ENCODE measurements at places on chromosomes 11 and 22.
A peak's percentile ranks its signal among the peaks of the same experiment; 100 is the strongest.

DNA sequence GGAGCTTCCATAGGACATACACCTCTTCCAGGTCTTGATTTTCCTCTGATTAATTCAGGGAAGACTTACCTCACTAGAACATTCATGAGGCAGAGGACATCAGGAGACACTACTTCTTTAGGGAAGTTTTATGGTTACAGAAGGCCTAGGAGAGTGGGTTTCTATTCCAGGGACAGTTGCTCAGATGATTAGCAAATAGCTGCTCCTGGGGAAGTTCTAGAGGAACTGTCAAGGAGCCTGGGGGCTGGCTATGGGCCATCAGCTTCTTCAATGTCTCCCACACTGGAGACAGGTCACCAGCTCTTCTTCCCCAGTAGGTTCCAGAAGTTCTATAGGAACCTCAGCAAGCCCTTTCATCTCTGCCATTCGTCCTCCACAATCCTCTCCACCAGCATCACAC lies 11.5 kb upstream of the OR10A5 start:
- no peak for DNase-seq

DNA sequence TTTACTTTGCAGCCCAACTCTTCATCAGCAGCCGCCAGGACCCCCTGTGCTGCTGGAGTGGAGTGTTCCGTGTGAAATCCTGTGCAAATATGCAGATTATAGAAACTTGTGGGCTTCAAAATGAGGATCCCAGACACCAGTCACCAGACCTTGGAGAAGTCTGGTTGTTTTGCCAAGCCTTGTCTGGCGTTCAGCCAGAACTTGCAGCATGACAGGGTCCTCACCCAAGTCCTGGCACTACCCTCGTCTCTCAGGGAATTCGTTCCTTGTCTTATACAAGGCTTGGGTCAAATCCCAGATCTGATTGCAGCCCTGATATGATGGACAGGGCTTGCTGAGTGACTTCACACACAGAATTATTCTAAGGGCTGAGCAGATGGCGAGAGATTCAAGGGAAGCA lies 18.9 kb downstream of the SHISAL1 start:
- no peak for DNase-seq

GRCh38 chr11:111729071-111729830 lies 36.9 kb downstream of the PPP2R1B start:
- DNase-seq = no peak

- DNase-seq = no peak
Measured at GRCh38 chr11:20873054-20873453, 203.7 kb downstream of the NELL1 start.

DNA sequence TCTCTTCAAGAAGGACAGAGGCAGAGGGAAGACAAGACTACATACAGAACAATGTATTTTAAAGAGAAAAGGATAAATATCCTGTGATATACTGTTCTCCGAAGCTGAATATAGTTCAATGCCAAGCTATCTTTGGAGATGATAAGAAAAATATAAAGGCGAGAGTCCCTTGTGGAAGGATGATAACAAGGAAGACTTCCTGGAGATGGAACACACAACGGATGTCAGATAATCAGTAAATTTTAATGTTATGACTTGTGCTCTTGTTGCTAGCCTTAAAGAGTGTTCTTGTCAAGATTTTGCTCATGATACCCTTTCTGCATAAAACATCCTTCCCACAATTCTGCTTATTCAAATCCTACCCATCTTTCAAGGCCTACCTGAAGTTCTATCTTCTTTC lies 6.8 kb upstream of the CTR9 start:
- DNase-seq = no peak

DNA sequence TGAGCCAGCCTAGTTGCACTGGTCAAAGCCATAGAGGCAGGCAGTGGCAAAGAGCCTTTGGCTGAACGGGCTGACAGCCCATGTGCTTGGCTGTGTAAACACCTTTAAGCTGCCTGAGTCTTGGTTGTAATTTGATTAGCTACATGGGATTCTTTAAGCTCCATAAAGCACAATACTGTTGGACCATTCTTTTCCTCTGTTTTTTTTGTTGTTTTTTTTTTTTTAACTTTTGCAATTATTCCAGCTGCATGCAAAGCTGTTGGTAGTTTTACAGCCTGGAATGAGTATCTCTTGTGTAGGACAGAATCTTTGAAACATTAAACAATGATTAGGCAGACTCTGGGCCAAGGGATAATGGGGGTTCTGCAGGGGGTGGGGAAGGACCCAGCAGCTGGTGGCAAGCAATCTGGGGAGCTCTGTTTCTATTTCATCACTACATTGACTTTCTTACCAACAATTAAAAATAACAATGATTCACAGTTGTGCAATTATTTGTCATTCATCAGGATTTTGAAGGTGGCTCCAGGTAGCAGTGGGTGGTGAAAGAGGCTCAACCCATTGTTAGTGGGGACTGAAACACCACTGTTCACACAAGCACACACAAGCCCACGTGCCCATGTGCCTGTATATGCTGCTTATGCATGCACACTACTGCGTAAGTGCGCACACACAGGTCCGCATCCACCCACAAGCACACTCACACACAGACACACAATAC lies 69.5 kb upstream of the CSNK2A3 start:
- no peak for DNase-seq

DNA sequence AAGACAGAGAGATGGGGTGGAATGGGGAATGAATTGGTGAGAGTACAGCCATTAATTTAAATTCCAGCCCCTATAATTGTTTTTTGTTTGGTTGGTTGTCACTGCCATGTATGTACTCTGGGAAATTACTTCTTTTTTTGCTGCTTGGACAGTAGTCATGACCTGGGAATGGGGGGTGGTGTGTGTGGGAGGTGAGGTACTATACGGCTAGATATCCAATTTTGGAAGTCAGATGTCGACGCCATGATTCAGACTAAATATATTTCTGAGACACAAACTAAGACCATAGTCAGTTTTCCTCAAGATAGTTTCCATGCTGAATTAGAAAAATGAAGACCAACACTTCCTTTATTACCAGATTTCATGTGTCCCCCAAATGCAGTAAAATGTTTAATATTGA lies 7.4 kb upstream of the BDNF start:
- no peak for DNase-seq

DNA sequence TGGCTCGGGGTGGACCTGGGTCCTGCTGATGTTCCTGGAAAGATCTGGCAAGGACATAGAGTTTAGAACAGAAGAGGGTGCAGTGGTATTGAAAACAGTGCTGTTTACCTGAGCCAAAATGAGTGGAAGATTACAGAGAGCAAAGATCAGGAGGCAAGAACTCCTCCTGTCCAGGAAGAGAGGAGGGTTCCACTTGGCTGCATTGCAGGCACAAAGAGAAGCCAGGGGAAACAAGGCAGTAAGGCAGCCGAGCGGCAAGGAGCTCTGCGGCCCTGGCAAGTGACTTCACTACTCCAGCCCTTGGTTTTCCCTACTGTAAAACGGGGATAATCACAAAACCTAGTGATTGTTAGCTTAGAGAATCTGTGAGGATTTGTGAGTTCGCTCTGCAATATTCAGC lies 3.7 kb upstream of the PACSIN2 start:
- DNase-seq = no peak

DNA sequence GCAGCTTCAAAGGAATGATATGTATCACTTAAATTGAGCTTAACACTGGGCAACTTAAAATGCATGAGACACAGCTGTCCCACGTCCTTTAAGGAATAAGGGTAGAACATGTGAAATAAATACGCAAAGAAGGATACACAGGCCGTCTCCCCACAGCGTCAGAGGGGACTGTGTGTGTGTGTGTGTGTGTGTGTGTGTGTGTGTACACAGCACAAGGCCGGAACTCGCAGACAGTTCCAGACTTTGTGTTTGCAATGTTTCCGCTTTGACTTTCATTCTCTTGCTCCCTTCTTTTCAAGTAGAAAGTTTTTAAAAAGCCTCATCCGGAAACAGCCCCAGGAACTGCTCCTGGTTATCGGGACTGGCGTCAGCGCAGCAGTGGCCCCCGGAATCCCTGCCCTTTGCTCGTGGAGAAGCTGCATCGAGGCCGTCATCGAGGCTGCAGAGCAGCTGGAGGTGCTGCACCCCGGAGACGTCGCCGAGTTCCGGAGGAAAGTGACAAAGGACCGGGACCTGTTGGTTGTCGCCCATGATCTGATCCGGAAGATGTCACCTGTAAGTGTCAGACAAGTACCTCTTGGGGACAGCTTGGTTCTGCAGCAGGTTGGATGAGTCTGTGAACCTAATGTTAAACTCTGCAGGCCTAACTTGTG lies 13.3 kb downstream of the FAM118A start:
- no peak for DNase-seq

DNA sequence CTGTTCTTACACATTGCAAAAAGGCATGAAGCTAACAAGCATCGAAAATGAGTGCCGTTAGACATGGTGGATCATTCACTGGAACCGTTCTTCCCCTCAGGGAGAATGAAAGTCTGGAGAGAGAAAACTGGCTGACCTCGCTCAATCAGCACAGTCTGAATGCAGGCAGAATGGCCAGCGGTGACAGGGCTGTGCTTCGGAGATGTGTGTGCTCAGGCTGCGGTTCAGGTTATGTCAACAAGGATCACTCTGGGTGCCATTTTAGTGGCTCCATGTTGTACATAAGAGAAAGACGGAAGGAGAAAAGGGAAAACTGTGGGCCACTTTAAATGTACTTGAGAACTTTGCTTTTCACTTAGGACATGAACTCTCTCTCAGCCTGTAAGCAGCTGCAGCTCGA lies 749.8 kb upstream of the ARHGAP42 start:
- DNase-seq = no peak

GRCh38 chr11:7714786-7715185 lies 8.5 kb upstream of the OVCH2 start:
- DNase-seq = no peak

- DNase-seq = no peak
Measured at GRCh38 chr22:37803195-37803638, 4.5 kb upstream of the GCAT start.

DNA sequence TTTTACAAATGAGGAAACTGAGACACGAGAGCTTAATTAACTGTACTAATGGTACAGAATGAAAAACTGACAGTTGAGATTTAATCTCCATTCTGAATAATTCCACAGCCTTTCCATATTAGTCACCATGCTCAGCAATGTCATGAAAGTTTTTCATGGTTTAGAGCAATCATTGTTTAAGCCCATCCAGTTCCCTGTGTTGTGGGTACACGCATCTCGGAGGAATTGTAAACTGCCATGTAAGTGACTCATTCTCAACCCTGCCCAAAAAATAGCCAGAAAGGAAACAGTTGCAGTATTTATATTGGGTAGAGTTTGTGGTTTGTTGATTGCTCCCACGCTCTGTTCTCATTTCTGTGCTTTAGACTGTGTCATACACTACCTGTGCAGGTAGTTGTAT lies 1790.8 kb downstream of the LRRC4C start:
- no peak for DNase-seq

GRCh38 chr11:124398924-124399323 lies at the start of gene OR8B3:
OR8B3 (minus strand) TSS chr11:124399024; CDS start chr11:124397351, 1,673 bp downstream.
- DNase-seq = no peak

GRCh38 chr22:26660961-26661578 lies 3.7 kb downstream of the MIAT start:
- no peak for DNase-seq

GRCh38 chr11:1730059-1730629 lies 20.3 kb downstream of the IFITM10 start:
- DNase-seq = no peak

GRCh38 chr11:73598719-73599379 lies 937 bp upstream of the FAM168A start:
- no peak for DNase-seq

DNA sequence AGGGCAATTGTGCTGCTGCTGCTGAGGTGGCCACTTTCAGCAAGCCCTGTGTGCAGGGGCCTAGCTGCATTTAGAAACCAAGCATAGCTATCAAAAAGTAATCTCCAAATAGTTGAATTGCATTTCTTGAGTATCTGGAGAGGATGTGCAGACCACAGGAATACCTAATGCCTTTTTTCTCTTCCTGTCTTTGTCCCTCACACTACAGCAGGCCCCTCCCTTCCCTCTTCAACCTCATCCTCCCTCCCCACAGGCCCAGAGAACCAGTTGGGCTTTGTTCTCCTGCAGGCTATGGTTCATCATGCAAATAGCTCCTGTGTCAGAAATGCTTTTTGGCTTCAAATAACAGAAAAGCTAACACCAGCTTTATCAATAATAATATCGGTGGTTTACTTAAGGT lies 47.7 kb downstream of the DKK3 start:
- DNase-seq = no peak

- DNase-seq = no peak
Measured at GRCh38 chr22:43241138-43241597, 54.2 kb upstream of the TTLL12 start.

GRCh38 chr11:59198726-59199125 lies 14.0 kb downstream of the MPEG1 start:
- DNase-seq = no peak

GRCh38 chr11:75240311-75241035 lies at the start of gene TPBGL:
TPBGL (plus strand) TSS chr11:75240774; CDS start chr11:75241050, 276 bp downstream.
- DNase-seq = no peak

- DNase-seq = no peak
Measured at GRCh38 chr11:112481431-112481830, 220.8 kb upstream of the PLET1 start.

DNA sequence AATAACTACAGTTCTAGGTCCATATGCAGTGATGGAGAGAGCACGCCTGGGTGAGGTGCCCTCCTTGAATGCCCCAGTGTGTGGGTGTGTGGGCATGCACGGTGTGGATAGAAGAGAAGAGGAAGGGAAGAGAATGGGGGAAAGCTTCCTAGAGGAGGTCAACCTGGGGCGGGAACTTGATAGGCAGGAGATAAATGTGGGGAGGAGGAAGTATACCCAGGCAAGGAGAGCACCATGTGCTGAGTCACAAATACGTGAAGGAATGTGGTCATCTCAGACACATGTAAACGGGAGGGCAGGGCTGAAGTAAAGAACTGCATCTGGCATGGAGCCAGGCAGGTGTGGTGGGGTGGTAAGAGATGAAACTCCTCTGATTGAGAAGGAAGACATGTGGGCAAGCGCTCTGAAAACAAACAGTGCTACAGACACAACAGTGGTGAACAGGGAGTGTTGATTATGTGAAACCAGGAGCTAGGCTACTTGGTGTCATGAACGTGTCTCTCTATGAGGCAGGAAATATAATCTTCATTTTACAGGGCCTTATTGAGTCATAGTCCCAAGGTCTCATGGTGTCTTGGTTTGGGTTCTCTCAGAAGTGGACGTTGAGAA lies 61.5 kb upstream of the EED start:
- DNase-seq = peak; percentile 56

- DNase-seq = no peak
Measured at GRCh38 chr11:20102397-20102796, 57.9 kb downstream of the DBX1 start.

GRCh38 chr11:112292785-112293407 lies 32.2 kb upstream of the PLET1 start:
- DNase-seq = no peak

GRCh38 chr22:26958378-26958777 lies 301.0 kb downstream of the MIAT start:
- DNase-seq = no peak

- no peak for DNase-seq
Measured at GRCh38 chr11:17952487-17952886, 60.4 kb downstream of the SERGEF start.

- DNase-seq = no peak
Measured at GRCh38 chr22:29044657-29045176, 16.9 kb downstream of the C22orf31 start.
